ENCODE measurements at places on chromosomes 11 and 22.

DNA sequence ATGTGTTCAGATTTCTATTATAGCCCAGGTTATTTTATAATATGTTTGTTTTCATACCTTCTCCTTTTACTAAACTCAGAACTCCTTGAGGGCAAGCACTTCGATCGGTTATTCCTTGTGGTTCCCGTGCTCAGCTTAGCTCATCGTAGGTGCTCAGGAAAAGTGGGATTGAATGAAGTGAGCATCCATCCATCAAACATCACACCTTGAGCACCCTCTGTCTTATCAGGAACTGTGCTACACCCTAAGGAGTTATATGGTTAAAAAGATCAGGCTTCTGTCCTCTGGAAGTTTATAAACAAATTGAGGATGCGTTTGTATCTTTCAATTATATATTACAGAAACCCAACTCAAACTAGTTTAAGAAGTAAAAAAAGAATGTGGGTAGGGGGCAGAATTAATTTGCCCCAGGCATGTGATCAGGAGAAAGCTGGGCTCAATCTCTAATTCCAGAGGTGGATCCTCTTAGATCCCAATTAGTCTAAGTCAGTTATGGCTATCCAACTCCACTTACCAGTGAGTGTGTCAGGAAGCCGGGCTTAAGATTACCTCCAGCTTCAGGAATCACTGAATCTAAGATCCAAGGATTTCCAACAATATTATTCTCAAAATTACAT, 59.9 kb upstream of the RRAS2 start:
- DNase-seq: no peak

GRCh38 chr11:73554671-73555320, 43.1 kb downstream of the FAM168A start:
- no peak for DNase-seq

GRCh38 chr11:36427079-36427478, 83.0 kb downstream of the TRAF6 start:
- DNase-seq: no peak

DNA sequence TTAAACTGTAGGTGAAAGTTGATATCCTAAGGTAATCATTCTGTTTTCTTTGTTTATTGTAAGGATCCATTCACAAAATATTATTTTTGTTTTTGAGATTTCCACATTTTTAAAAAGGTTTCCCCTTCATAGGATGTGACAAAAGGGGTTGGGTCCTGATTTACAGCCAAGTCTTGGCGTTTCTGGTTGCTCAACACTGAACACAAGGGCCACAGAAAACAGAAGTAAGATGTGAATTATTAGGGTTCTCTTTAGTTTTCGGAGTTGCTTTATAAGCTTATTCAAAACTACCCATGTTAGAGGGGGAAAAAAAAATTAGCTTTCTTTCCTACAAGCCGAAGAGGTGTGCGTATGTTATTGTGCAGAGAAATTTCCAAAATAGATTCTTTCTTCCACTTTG, 30.0 kb upstream of the FLI1 start:
- no peak for DNase-seq

DNA sequence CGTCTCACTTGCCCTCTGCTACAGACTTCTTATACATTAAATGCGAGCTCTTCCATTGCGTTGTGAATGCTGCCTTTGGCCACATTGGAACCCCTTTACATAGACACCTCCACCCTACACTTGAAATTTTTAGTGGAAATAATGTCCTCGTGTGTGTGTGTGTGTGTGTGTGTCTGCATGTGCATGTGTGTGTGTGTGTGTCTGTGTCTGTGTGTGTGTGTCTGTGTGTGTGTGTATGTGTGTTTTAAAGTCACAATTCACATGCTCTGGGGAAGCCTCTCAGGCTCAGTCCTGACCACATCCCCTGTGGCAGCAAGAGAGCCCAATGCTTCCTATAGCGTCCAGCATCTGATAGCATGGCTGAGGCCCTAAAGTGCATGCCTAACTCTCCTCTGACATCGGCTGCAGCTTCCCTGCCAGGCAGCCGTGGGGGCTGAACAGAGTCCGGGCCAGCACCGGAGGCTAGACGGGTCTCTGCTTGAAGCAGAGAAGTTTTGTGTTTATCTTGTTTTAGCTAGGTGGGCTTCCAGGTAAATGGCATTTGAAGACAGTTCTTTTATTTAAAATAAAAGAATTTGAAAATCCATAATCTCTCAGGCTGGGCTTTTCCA, 64.5 kb upstream of the EMID1 start:
- DNase-seq: no peak

GRCh38 chr11:44000731-44001130, 47.0 kb upstream of the ACCSL start:
- DNase-seq: no peak

- no peak for DNase-seq
These were observed 26.1 kb downstream of the HSD17B12 start for GRCh38 chr11:43706631-43707030.

DNA sequence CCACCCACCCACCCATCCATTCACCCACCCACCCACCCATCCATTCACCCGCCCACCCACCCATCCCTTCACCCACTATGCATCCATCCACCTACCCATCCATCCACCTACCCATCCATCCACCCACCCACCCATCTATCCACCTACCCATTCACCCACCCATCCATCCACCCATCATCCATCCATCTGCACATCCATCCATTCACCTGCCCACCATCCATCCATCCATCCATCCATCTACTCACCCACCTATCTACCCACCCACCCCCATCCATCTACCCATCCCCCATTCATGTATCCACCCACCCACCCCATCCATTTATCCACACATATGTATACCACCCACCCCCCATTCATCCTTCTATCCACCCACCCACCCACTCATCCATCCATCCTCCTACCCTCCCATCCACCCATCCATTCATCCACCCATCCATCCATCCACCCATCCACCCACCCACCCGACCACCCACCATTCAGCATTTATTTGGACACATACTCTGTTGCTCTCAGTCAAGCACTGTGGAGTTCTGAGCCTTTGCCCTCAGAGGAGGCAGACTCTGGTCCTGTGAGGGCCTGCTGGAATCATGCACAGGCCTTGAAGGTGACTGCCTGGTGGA, 380.1 kb downstream of the TBC1D22A start:
- no peak for DNase-seq

DNA sequence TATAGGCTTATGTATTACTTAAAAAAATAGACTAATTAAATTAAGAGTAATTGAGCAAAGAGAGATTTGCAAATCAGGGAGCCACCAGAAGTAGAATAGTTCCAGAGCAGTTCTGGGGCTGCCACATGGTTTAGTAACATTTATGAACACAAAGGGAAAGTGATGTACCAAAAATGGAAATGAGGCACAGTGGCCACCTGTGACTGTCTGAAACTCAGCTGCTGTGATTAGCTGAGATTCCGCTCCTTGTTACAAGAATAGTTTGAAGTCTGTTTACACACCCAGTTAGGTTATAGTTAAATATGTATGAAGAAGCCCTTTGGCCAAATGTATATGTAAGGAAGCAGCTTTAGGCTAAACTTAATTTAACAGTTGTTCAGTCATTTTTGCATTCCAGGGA, 901.5 kb upstream of the CHORDC1 start:
- DNase-seq: no peak

- no peak for DNase-seq
These were observed 179.2 kb downstream of the C11orf91 start for GRCh38 chr11:33521384-33521783.

Measured in CD4-positive, alpha-beta T cell (primary cell).